MCF 10A (cell line): ENCODE measurements at places on chromosomes 1 and 21.

GRCh38 chr1:156120318-156120717, 5.8 kb downstream of the LMNA start:
- H3K27ac ChIP-seq: peak overlapping the region; percentile 96
- H3K4me1 ChIP-seq: peaks cover 69% of the 10 kb centered on the region
- no peak for DNase-seq
- peaks cover 45% of the 10 kb centered on the region for H3K36me3 ChIP-seq
- H3K4me3 ChIP-seq: peak overlapping the region; percentile 79

- H3K4me1 ChIP-seq: peaks cover 10% of the 10 kb centered on the region
- no peak overlapping the region for H3K27ac ChIP-seq
Observed at GRCh38 chr1:245153081-245153551, 1.7 kb upstream of the KIF26B start.

DNA sequence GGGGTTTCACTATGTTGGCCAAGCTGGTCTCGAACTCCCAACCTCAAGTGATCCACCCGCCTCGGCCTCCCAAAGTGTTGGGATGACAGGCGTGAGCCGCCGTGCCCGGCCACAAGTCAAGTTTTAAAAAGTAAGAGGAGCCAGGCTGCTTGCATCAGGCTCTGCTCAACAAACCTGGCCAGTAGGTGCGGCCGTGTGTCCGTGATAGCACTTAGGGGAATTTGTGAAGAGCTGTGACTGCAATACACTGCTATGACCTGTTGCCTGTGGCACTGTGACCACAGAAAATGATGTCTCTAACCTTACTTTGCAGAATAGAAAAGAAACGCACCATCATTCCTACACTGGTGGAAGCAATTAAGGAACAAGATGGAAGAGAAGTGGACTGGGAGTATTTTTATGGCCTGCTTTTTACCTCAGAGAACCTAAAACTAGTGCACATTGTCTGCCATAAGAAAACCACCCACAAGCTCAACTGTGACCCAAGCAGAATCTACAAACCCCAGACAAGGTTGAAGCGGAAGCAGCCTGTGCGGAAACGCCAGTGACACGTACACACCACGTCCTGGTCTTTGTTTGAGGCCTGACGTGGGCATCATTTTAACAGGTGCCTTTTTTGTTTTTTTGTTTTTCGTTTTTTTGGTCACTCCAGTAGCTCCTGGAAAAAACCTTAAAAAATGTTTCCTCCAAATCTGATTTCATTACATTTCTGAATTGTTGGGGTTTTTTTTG, 16.7 kb downstream of the C1orf174 start:
- H3K27me3 ChIP-seq: no peaks in the 10 kb centered on the region
- no peak for DNase-seq
- no peak overlapping the region for H3K4me3 ChIP-seq
- no peak overlapping the region for H3K27ac ChIP-seq

GRCh38 chr1:114720492-114720891, 3.9 kb upstream of the NRAS start:
- no peak overlapping the region for H3K27ac ChIP-seq
- peaks cover 97% of the 10 kb centered on the region for H3K36me3 ChIP-seq
- peaks cover 8% of the 10 kb centered on the region for H3K4me1 ChIP-seq
- H3K27me3 ChIP-seq: no peaks in the 10 kb centered on the region

- DNase-seq: peak; percentile 8
- no peaks in the 10 kb centered on the region for H3K36me3 ChIP-seq
- no peaks in the 10 kb centered on the region for H3K27me3 ChIP-seq
- H3K27ac ChIP-seq: no peak overlapping the region
- no peak overlapping the region for H3K4me3 ChIP-seq
- no peaks in the 10 kb centered on the region for H3K4me1 ChIP-seq
Observed at GRCh38 chr1:193366764-193367507, 180.5 kb upstream of the B3GALT2 start.

DNA sequence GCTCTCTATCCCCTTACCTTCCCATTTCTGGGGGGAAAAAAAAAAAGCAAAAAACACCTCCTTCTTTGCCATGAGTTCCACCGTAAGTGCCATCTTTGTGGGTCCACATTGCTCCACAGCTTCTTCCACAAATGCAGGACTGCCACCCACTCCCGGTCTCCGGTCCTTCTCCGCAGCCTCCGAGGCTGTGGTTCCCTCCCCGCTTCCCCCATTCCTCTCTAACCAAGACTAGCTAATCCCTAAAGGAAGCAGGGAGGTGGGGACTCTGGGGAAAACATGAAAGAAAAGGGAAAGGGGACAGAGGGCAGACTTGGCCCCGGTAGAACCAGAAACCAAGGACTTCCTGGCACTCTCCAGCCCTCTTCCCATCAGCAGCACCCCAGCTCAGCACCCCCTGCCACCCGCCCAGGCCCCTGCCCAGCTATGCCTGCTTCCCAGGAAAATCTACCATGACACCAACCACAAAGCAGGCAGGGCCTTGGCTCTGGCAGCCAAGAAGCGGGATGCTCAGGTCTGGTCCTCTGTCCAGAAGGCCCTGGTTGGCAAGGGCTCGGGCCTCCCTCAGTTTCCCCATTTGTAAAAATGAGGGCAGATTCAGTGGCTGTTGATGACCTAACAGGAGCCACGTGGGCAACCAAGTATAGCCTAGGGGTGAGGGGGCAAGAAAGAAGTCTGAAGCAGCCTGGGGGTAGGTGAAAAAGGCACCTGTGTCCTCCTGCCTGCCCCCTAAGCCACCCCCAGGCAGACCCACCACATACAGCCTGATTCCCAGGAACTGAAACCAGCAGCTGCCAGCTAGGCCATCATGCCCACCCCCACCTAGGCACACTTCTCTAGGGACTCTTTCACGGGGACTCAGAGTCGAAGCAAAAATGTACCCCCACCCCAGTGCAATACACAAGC, 2.5 kb downstream of the EPHA2 start:
- H3K4me1 ChIP-seq: peaks cover 31% of the 10 kb centered on the region
- H3K36me3 ChIP-seq: peaks cover 37% of the 10 kb centered on the region
- no peaks in the 10 kb centered on the region for H3K27me3 ChIP-seq
